ENCODE measurements at places on chromosomes 4 and X. TPM values are rescaled to one million over a fixed set of nuclear protein-coding genes. Genes with fewer than 3 reads are reported as not detected.

- no peak for DNase-seq
- no peak overlapping the region for H3K4me3 ChIP-seq
- no peaks in the 10 kb centered on the region for H3K4me1 ChIP-seq
- no peaks in the 10 kb centered on the region for H3K36me3 ChIP-seq
- no peak overlapping the region for H3K27ac ChIP-seq
- no peaks in the 10 kb centered on the region for H3K27me3 ChIP-seq
Observed at GRCh38 chr4:610411-611261, 14.7 kb upstream of the PDE6B start.

DNA sequence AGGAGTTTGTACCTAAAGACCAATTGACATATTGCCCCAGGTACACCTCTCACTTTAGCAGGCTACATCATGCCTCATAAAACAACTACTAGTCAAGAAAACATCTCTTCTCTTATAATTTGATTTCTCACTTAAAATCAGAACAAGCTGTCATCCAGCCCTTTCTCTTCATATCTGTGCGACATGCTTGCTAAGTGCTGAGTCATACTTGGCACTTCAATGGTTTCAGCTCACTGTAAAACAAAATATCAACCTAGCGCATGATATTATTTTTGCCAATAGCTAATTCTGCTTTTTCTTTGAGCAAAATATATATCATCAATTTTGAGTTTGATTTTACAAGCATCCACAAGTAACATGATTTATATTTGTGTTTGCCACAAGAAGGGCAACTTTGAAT lies 27.9 kb upstream of the FUNDC1 start:
- H3K27me3 ChIP-seq, result no peaks in the 10 kb centered on the region
- no peak overlapping the region for H3K27ac ChIP-seq
- H3K4me3 ChIP-seq, result no peak overlapping the region
- DNase-seq, result no peak

DNA sequence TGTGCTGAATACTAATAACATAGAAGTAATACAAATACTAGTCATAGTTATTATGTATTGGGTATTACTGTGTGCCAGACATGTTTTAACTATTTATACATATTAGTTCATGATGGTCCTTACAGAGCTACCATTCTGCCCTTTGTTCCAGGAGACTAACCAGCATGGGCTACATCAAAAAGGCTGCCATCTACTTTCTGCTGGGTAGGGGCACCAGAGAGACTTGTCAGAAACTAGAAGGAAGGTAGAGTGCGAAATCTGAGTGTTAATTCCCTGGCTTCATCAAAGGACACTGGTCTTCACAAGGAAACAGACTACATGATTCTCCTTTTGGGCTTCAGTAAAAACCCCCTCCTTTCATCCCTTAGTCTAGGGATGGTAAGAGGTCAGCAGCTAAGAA lies 347.8 kb downstream of the GBA3 start:
- H3K4me1 ChIP-seq, result no peaks in the 10 kb centered on the region
- H3K4me3 ChIP-seq, result no peak overlapping the region

DNA sequence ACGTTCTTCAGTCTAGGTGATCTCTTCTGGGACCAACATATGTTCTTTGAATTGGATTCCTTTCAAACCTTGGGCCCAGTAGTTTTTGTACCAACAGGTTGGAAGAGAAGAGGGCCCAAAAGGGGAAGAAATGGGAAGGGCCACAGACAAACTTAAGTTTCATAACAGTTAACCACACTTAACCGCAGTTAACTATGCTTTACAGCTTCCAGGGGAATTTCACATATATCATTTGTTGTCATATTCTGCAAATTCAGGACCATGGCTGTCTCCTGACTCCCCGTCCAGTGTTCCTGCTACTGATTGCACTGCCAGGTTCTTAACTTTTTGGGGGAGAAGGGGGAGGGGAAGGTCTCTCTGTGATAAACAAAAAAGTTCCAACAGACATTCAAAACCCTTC lies 34.6 kb downstream of the RTL5 start:
- H3K27ac ChIP-seq, result no peak overlapping the region
- H3K27me3 ChIP-seq, result no peaks in the 10 kb centered on the region
- no peaks in the 10 kb centered on the region for H3K4me1 ChIP-seq
- no peak for DNase-seq

GRCh38 chr4:30073011-30073710 lies 647.0 kb upstream of the PCDH7 start:
- no peaks in the 10 kb centered on the region for H3K36me3 ChIP-seq
- no peaks in the 10 kb centered on the region for H3K4me1 ChIP-seq
- no peak overlapping the region for H3K27ac ChIP-seq
- no peak overlapping the region for H3K4me3 ChIP-seq
- no peak for DNase-seq
- no peaks in the 10 kb centered on the region for H3K27me3 ChIP-seq

DNA sequence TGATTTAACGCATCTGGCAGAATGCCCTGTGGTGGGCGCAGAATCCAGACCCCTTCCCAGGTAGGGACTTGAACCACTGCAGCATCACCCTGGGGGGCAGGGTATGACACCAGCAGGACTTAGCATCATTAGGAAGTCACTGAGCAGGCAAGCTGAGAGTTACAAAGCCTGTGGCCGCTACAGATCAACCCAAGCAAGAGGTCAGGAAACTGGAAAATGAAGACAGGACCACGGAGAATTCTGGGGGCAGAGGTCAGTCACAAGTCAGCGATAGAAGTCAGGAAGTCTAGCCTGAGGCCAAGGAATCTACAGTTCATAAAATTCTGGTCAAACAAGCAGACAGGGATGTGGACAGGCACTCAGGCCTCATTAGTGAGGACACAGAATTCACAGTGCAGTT lies 108.4 kb downstream of the CHIC2 start:
- H3K36me3 ChIP-seq, result no peaks in the 10 kb centered on the region
- H3K4me3 ChIP-seq, result no peak overlapping the region
- no peak overlapping the region for H3K27ac ChIP-seq

The GAGE12J gene
- not detected for total RNA-seq

The IL1RAPL2 gene
- total RNA-seq, result 0.25 TPM

The BST1 gene
- total RNA-seq, result 5.2 TPM
